Stimulated activated CD4-positive, alpha-beta T cell treated with anti-CD3 and anti-CD28 coated beads, Interleukin-1b, Interleukin-23, amount 100 ng/mL, for 1 hour (primary cell): ENCODE measurements at places on chromosomes 1 and 21.

DNA sequence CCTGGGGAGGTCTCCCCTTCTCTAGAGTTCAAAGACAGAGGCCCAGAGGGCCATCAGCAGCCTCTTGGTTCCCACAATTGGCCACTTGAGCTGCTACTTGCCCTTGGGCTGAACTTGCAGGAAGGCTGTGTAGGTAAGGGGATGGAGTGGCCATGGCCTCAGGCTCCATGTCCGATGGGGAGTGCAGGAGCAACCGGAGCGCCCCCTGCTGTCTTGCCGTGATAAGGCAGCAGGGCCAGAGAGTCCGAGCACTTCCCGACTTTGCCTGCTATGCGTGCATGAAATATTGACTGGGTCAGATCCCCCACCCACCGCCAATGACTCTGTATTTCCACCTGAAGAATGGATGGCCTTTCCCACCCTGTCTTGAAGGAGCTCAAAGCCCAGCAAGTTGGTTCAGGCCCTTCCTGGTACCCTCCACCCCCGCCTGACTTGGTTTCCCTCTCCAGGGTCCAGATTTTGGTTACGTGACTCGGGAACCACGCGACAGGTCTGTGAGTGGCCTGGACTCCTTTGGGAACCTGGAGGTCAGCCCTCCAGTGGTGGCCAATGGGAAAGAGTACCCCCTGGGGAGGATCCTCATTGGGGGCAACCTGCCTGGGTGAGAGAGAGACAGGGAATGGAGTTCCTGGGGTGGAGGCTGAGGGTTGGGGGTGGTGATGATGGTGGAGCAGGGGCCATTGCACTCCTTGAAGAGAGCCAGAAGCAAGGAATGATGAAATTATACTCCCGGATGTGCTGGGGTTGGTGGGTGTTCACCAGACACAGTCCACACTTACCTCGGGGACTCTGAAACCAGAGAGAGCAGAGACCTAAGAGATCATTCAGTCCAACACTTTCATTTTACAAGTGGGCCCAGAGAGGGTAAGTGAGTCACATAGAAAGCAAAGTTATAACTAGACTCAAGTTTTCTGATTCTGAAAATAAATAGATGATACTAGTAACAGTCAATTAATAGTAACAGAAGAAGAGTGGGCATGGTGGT is 25.6 kb downstream of the PADI3 start:
- DNase-seq = no peak

DNA sequence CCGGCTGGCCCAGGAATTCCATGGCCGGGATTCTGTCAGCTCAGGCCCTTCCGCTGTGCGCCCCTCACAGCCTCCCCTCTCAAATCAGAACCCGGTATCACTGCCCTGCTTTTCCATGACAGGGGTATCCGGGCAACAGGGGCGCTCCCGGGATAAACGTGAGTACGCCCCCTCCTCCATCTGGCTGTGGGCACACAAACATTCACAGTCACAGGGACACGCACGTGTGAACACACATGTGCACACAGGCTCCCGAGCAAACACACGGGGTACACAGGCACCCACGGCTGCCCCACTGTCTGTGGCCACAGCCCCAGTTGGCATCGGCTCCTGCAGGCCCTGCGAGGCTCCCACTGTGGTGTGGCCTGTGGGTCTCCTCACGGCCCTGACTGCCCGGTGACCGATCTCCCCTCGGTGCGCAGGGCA is 16.7 kb downstream of the COL6A1 start:
- no peak for DNase-seq

DNA sequence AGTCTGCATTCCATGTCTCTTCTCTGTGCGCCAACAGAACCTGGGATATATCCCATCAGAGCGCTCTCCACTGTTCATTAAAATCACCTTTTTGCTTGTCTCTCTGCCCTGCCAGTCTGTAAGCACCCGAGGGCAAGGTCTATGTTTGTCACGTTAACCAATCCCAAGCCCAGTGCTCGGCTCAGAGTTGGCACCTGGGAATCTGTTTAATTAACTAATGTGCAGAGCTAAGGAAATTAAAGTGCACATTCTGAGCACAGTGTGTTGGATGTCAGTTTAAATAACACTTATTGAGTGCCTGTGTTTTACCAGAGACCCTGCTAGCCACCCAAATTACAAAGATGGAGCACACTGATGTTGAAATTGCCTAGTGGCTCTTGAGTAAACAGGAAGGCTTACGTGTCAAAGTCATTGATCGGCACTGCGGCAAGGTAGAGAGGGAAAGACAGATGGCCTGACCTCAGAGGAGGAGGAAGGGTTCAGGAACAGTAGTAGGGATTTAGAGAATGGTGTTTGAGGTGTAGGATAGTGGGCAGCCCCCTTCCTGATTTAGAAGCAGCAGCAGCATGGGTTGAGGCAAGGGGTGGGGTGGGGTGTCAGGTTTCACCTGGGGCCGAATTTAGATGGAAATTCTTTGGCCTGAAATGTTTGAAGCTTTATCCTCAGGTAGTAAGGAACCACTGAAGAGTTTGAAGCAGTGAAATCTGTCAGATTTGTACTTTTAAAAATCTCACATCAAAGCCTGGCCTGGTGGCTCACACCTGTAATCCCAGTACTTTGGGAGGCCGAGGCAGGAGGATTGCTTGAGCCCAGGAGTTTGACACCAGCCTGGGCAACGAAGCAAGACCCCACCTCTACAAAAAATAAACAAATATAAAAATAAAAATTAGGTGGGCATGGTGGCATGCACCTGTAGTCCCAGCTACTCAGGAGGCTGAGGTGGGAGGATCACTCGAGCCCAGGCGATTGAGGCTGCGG is 7.7 kb downstream of the ARMH1 start:
- DNase-seq = no peak

- DNase-seq = no peak
These were observed 170.7 kb upstream of the GALNT2 start for GRCh38 chr1:229896306-229896705.

- DNase-seq = no peak
These were observed 33.4 kb upstream of the ST6GALNAC5 start for GRCh38 chr1:76833856-76834255.

GRCh38 chr1:96999191-96999590 is 277.6 kb downstream of the PTBP2 start:
- DNase-seq = no peak

GRCh38 chr1:53368314-53369033 is 40.6 kb upstream of the LRP8 start:
- DNase-seq = no peak

GRCh38 chr1:200143347-200143746 is 115.8 kb downstream of the NR5A2 start:
- no peak for DNase-seq

- DNase-seq = no peak
These were observed 325.4 kb downstream of the CHRM3 start for GRCh38 chr1:239711768-239712167.
